T47D (cell line): ENCODE measurements at places on chromosomes 7 and 10.

DNA sequence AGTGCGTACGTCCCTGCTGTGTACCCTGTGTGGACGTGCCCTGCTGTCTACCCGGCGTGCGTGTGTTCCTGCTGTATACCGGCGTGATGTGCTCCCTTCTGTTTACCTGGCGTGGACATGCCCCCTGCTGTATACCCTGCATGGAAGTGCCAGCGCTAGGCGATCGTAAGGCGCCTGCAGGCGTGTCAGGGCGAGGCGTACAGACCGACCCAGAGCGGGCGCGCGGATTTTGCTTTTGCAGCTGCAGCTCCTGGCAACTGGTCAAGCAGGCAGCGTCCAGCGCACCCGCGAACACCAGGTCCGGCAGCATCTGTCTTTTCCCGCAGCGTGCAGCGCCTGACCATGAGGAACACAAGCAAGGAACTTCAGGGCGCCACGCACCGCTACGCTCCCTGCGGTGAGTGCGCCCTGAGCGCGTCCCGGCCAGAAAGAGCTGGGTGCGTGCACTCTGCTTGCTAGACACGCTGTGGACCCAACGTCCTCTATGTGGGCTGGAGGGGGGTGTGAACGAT is 680 bp downstream of the C7orf57 start:
- peak; percentile 43 for DNase-seq

DNA sequence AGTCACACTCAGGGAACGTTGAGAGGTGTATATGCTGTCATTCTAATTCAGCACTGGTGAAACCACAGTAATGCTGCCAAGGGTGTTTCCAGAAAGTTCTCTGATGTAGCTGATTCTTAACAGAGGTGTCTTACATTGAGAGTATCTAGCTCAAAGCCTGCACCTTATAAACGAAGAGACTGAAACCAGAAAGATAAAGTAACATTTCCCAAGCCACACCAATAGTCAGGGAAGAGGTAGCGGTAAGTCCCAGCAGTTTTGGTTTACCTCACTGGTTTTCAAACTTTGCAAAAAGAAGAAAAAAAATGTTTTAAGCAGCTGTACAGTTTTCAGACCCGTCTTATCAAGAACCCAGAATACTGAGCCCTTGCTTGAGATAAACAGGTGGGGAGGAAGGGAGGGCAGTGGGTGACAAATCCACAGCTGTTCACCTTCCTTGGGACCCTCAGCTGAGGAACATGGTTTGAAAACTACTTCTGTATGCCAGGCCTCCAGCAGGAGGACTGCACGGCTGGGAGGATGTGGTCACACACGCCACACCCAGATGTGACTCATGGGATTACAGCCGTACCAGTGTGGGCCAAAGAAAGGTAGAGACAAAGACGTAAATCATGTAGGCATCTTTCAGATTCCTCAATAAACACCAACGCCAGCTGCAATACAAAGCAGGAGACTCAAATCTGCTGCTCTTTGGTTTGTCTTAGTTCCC is 63.9 kb upstream of the GSDME start:
- DNase-seq = peak; percentile 39

- no peak for DNase-seq
Observed at GRCh38 chr7:133618970-133619369, 366.1 kb downstream of the EXOC4 start.

DNA sequence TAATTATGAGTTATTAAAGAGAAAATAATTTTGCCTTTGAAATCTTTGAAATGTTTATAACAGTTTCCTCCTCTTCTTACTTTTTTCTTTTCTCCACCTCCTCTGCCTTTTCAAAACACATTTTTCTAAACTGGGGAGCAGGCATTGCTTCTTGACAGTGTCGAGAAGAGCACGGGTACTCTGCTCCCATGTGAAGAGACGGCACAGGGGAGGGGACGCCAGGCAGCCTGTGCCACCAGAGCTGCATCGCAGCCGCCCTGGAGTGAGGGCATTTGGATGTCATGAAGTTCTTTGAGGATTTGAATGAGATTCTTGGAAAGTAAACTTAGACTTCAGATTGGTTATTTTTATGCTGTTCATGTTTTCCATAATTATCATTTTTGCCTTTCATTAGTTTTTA is 149.7 kb downstream of the ACTR3B start:
- no peak for DNase-seq

DNA sequence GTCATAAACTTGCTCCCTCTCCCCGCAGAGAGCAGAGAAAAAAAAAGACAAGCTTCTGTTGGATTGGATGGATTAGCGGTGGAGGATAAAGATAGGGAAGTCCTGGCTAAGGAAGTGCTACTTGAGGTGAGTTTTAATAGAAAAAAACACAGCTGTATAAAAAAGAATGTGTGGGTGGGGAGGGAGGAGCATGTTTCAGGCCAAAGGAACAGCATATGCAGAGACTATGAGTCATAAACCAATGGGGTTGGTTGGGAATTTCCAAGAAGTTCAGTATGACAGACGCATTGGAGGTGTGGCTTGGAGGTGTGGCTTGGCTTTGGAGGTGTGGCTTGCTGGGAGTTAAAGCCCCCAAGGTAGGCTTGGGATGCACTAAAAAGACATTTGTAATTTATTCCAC is 103.0 kb upstream of the LSM8 start:
- DNase-seq = no peak

DNA sequence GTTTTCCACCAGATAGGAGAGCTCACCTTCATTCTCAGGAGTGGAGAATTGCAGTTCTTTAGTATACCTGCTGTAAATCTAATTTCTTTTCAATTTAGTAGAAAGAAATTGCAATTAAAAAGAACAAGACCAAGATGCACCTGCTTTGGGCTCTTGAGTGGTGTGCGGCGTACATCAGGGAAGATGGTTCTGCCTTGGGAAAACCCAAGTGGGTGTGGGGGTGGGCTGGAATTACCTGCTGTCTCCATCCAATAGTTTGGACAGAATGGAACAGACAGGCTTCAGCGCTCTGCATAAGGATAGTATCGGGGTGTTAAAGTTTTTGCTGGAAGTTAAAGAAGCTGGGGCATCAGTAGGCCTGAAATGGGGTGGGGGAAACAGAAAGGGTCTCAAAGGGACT is 7.2 kb upstream of the ADCY1 start:
- no peak for DNase-seq

DNA sequence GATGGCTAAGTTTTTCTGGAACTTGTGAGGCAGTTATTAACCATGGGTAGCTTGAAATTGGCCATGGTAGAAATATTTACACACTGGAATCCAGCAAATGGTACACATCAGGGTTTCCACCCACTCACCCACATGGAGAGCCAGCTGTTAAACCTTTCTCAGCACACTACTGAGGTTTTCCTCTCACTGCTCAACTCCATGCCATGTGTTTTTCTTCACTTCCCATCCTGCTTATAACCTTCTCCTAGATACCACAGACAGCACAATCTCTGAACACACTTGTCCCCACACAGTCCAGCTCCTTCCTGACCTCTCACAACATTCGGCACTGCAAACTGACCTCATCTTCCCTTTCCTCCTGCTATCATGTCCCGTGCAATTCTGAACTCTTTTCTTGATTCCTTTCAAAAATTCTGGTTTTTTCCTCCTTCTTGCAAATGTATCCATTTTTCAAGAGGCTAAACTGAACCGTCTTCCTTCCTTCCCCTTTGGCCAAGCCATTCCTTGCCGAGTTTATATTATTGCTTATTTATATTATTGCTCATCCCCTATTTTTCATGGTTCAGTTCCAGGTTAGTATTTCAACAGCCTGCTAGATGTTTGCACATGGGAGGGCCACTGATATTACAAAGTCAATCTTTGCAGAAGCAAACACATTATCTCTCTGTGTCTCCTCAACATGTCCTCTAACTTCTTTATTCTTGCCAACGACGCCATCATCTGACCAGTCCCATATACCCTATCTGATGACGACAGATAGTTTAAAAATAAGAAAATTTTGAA is 606.4 kb downstream of the SORCS1 start:
- DNase-seq = no peak

DNA sequence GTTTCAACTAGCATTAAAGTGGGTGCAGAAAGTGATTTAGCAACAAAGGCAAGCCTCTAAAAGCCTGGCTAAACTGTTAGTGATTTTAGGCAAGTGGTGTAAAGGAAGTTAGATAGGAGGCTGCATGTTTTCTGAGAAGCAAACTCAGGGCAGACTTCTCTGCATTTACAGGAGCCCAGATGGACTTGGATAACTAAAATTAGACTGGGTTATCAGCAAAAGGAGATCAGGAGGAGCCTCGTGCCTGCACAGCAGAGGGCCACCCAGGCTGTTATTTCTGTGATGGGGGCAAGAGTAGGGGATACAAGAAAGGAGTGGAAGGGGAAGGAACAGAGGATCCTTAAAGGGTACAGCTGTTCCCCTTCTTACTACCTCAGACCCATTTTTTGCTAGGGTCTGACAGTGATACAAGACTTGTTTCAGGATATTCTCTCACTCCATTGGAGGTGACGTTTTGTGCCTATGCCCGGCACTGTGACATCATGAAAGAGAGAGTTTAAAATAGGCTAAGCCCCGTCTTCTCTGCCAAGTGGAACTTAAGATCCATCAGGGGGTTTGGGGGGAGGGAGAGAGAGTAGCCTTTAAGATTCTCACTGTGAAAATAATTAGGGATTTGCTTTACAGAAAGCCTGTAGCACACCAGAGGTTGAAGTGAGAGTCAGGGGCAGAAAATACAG is 49.6 kb upstream of the PDCD4 start:
- DNase-seq = no peak

DNA sequence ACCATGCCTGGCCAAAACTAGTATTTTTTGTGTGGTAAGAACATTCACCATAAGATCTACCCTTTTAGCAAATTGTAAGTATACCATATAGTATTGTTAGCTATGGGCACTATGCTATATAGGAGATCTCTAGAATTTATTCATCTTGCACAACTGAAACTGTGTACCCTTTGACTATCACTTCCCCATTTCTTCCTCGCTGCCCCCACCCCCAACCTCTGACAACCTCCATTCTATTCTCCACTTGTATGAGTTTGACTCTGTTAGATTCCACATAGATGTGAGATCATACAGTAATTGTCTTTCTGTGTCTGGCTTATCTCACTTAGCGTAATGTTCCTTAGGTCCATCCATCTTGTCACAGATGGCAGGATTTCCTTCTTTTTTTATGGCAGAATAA is 3.6 kb downstream of the CASP7 start:
- no peak for DNase-seq

GRCh38 chr7:115233809-115234208 is 311.9 kb downstream of the MDFIC start:
- no peak for DNase-seq

DNA sequence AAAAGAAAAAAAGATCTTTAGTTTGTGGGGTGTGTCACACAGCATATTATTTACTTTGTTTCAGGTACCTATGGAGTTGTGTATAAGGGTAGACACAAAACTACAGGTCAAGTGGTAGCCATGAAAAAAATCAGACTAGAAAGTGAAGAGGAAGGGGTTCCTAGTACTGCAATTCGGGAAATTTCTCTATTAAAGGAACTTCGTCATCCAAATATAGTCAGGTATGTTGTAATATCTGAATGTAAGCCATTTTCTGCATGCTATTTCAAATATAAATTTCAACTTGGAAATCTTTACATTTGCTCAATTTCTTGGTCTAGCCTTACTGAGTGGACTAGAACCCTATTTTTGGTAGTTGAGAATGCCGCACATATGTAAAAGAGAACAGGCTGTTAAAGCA is 6.4 kb downstream of the CDK1 start:
- DNase-seq = no peak

DNA sequence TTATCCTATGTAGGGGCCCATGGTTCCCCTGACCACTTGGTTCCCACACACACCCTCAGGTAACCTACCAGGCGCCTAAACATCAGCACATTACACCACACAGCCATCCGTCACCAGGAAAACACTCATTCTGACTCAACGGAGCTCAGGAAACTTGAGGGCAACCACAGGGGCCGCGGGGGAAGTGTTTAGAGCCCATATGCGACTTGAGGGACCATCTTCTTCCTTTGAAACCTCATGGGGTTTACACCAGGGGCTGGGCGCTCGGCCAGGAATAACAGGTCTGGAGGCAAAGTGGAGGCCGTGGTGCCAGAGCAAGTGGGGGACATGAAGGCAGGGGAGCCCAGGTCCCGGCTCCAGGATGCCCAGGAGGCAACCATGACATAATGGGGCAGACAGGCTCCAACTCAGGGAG is 1.5 kb downstream of the STX1A start:
- no peak for DNase-seq

- DNase-seq = no peak
Observed at GRCh38 chr7:158536871-158537515, 50.6 kb downstream of the PTPRN2 start.

DNA sequence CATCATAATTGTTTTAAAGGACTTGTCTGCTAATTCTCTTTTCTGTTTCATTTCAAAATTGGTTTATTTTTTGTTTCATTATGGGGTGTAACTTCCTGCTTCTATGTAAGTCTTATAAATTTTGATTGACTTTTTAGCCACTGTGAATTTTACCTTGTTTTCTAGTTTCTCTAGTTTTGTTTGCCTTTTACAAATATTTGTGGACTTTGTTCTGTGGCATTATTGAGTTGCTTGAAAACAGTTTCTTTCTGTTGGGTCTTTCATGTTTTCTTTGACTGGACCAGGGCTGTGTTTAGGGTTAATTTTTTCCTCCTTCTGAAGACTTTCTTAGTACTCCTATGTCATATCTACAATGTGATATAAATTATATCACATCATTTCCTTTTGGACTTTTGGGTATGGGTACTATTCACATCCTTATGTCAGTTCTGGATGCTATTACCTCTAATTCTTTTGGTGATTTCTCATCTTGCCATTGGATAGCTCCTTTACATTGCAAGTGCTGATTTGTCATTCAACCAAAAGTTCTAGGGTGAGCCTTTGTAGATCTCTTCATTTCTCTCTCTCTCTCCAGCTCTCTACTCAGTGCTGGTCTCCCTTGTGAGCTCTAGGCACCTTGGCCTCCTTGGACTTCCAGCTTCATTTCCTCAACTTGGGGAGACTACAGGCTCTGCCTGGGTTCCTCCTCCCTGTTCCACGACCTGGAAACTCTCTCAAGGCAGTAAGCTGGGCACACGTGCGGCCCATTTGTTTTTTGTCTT is 36.9 kb downstream of the MLLT10 start:
- no peak for DNase-seq

- no peak for DNase-seq
Observed at GRCh38 chr10:53547364-53547763, 774.8 kb upstream of the MBL2 start.

GRCh38 chr10:80133206-80133605 is 676 bp downstream of the PLAC9 start:
- no peak for DNase-seq

GRCh38 chr10:62306663-62307062 is 38.0 kb upstream of the RTKN2 start:
- DNase-seq = no peak

DNA sequence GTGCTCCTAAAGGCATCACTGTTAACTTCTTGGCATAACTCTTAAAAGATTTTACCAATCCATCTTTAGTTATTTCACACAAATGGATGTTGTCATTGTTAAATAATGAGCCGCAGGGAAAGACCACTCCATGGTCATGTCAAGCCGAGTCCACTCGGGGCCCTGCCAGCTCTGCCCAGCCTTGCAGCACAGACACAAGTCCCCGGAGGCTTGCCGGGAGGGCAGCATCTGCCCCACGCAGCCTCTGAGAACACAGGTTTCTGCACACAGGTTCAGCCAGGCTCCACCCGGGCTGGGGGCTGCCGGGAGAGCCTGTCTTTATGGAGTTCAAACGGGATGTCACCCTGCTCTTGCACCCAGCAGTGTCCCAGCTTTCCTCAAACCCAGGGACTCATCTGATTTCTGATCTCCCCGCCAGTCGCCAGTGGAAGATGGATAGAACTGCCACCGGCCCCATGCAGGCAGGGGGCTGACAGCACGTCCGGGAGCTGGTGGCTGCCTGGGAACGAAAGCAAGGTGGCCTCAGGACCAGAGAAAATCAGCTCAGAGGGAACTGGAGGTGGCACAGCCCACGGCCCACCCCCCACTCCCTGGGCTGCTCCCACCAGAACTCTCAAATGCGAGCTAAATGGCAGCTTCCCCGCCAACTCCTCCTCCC is 156.2 kb downstream of the TCERG1L start:
- DNase-seq = no peak
